Stimulated activated CD4-positive, alpha-beta T cell treated with anti-CD3 and anti-CD28 coated beads, Interleukin-15, amount 100 ng/mL, for 1 hour (primary cell): ENCODE measurements at places on chromosomes 16 and 17.

GRCh38 chr17:57485916-57486881 is 229.9 kb downstream of the MSI2 start:
- no peak for DNase-seq

DNA sequence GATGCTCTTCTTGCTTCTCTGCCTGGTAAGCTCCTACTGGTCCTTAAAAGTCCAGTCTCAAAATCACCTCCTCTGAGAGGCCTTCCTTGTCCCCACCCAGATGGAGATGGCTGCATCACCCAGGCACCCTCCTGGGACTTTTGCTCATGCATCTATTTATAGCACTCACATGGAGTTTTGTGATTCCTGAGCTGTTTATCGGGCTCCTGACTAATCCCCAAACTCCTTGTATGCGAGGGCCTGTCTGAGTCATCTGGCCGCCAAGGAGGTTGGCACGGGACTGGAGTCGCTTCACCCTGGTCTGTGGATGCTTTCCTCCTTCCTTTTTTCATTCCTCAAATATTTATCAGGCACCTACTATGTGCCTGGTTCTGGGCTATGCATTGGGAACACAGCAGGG is 2.3 kb upstream of the MAP2K3 start:
- no peak for DNase-seq

DNA sequence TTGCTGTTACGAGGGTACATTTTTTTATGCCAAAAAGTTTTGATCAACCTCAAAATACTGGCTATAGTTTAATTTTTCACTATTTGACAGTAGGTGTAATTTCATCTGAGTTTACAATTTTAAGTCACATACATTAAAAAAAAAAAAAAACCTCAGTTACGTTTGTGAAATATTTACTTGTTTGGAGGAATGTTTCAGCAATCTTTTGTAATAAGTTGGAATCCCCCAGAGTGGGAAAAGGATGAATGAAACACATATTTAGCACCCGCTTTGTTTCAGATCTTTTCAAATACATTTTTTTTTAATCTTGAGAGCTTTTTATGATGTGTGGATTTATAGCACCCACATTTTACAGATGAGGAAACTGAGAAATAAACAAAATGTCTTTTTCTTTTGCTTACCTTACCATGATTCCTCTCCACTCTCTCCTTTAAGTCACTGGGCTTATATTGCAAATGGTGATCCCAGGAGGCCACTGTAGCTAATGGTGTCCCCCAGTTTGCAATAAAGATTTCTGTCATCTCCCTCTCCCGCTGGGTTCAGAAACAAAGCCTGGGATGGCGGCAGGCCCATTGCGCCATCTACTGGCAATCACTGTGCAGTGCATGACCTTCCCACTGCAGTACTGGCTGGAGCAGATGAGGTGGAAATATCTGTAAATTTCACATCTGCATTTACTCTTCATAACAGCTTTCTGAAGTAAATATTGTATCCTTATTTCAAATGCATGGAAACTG is 27.7 kb downstream of the TBC1D3B start:
- DNase-seq = peak; percentile 36

- no peak for DNase-seq
These were observed 11.7 kb downstream of the PECAM1 start for GRCh38 chr17:64378890-64379354.

GRCh38 chr17:38326996-38327792 is 16.6 kb downstream of the GPR179 start:
- DNase-seq = no peak

DNA sequence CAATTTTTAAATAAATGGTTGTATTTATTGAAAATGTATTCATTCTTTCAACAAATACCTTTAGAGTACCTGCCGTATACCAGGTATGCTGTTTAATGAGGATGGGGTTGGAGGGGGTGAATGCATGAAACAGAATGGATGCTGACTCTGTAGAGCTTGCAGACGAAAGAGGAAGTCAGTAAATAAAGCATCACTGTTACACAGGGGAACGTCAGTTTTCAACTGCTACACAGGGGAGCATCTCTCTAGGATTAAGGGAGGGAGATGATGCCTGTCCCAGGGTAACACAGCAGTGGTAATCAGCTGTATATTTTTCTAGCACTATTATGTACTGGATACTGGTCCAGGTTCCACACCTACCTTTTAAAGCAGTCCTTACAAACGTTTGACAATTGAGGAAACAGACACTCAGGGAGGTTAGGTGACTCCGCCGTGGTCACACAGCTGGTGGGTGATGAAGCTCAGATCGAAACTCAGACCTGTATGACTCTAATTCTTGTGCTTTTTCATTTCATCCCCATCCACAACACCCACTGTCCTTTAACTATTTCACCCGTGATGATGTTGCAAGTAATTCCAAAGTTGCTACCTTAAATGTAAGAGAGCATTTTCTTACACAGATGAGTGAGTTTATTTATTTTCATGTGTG is 452.1 kb upstream of the HSBP1 start:
- no peak for DNase-seq

GRCh38 chr17:80063830-80064585 is 27.6 kb downstream of the CCDC40 start:
- no peak for DNase-seq

DNA sequence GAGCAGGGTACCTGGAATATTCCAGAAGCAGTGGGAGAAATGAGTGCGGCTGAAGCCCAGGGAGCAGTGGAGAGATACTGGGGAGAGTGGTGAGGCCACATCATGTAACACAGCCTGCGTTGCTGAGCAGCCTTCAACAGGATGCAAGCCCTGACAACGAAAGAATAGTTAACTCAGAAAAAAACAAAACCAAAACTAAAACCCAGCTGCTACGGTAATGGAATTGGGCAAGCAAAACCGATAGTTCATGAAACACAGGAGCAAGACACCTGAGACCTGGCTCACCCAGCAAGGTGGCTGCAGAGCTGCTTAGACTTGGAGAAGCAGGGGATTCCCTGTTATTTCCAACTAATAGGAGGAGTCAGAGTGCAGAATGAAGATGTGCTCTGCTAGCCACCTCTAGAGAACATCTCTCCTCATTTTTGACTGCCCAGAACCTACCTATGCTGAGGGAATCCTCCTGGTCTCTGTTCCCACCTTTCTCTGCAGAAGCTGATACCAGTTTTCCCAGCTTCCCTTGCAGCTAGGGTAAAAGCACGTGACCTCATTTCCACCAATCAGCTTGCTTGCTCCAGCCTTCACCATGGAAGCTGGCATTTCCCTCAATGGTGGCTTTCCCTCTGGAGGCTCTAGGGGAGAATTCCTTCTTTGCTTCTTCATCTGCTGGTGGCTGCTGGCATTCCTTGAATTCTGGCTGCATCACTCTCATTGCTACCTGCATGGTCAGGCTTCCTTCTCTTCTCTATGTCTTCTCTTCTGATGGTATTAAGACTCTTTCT is 59.4 kb upstream of the XYLT1 start:
- no peak for DNase-seq

- peak; percentile 80 for DNase-seq
These were observed 311 bp upstream of the KDM8 start for GRCh38 chr16:27202923-27203506.

DNA sequence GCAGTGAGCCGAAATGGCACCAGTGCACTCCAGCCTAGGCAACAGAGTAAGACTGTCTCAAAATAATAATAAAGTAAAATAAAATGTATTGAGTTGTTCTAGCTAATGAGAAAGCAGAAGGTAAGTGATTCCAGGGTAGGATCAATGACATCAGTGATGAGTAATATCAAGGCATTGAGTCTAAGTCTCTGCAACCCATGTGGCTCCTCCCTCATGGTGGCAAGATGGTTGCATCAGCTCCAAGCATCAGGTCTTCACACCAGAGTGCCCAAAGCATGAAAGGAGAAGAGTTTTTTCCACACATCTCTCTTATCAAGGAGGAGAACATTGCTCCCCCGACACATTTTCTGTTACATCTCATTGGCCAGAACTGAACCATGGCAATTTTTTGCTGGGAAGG is 34.8 kb upstream of the GAS7 start:
- DNase-seq = no peak

DNA sequence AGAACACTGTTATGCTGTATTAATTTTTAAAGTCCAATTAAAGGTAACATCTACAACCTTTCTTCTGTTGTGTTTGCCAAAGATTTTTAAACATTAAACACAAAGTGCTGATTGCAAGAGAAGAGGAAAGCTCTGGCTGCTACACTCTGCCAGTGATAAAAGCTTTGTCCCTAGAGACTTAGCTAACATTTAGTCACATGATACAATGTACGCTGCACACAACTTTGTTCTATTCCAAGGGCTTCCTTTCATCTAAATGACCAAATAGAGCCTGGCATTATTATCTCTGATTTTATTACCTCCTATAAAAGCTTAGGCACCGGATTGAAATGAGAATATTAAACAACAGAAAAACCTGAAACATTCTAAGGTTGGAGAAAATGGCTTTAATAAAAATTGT is 388.7 kb upstream of the PMFBP1 start:
- no peak for DNase-seq

- DNase-seq = no peak
These were observed 8.7 kb upstream of the SYNGR2 start for GRCh38 chr17:78159575-78160158.

GRCh38 chr17:80979547-80980378 is 11.9 kb upstream of the CHMP6 start:
- DNase-seq = no peak

GRCh38 chr17:4165301-4166010 is 22.5 kb downstream of the CYB5D2 start:
- no peak for DNase-seq

- no peak for DNase-seq
These were observed 624.3 kb downstream of the MAF start for GRCh38 chr16:78976212-78976611.

DNA sequence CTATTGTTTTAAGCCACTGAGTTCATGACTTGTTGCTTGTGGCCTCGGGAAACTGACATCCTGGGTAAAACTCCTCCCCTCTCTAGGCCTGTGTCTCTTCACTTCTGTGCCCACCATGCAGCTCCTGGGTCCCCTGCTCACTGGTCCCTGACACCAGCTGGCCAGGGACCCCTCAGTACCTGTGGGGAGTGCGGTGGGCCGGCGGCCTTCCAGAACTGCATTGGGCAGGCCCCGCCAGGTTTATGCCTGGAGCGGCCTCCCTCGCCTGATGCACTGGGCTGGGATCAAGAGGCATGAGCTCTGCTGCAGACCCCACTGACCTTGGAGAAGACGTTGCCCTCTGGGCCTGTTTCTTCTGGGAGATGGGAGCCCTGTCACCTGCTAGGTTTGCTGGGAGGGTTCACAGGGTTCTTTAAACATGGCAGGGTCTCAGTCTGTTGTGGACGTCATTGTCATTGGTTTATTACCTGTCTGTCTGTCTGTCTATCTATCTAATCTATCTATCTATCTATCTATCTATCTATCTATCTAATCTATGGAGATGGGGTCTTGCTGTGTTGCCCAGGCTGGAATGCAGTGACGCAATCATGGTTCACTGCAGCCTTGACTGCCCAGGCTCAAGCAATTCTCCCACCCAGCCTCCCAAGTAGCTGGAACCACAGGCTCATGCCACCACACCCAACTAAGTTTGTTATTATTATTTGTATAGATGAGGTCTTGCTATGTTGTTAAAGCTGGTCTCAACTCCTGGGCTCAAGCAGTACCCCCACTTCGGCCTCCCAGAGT is 21.5 kb upstream of the RMI2 start:
- DNase-seq = no peak

DNA sequence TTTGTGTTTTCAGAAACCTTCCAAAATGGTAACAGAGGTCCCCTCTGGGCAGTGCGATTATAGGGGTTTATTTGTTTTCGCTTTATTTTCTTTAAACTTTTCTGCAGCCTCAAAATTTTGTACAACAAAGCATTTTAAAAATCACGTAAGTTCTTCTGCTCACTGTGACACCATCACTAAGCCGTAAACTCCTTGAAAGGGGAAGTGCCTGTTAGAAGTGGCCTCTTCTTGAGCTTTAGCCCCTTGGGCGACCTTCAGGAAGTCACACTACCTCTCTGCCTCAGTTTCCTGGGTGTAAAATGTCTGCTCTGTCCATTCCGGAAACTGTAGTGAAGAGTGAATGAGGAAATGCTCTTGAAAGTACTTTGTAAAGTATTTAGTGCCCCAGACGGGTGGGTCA is 26.6 kb downstream of the ARHGAP27 start:
- DNase-seq = no peak

DNA sequence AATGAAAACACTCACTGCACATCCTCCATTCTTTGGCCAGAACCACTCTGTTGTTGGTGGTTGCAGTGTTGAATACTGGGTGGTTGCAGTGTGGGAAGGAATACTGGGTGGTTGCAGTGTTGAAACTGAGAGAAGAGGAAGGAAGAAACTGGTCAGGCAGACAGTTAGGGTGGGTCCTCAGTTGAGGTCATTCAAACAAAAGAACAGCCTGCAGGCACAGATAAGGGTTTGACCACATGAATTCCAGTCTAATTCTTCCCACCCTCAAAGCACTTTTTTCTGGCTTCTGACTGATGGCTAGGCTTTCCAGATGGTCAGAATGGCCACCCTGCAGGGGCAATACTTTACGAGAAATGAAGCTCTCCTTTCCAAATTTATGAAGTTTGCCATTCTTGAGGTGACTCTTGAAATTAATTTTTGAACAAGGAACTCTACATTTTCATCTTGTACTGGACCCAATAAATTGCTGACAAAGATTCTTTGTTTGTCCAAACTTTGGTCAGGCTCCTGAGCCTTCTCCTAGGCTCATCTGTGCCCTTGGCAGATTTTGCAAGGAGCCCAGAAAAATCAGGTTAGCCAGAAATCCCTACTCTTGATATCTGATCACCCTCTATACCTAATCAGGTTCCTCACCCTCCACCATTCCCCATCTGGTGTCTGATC is 596.6 kb upstream of the CDH5 start:
- DNase-seq = no peak

- DNase-seq = no peak
These were observed 428.7 kb upstream of the SALL1 start for GRCh38 chr16:51579652-51580360.

DNA sequence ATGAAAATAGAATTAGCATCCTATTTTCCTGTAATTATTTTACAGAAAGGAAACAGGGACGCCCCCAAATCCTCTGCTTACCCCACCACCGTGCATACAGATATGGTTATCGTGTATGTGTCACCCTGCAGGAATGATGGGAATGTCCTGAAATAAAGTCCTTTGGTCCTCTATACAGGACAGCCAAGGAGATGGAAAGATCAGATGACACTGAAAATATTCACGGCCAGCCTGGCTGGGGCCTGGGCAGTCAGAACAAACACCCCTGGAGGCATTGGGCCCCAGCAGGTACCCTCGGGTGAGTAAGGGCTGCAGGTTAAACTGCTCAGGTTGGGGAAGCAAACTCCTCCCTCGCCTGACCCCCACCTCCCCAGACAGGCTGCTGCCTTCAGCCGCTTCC is 368.0 kb downstream of the FOXL1 start:
- no peak for DNase-seq

- no peak for DNase-seq
These were observed 29.3 kb downstream of the TMEM94 start for GRCh38 chr17:75485688-75486087.

DNA sequence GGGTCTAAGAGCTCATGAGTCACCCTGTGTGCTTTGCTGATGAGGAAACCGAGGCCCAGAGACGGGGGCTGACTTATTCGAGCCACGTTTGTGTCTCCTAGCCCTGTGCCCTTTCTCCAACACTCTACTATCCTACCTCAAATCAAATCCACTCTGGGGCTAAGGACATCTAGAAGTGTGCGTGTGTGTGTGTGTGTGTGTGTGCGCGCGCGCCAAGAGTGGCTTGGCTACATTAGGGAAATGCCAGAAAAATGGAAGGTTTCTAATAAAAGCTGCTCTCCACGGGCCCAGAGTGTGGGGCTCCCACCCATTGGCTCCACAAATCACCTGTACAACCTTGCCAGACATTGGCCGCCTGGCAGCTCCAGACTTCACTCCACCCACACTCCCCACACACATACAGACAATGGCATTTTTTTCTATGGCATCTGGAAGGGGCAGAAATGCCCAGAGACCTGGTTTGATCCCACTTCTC is 30.3 kb upstream of the PHOSPHO1 start:
- DNase-seq = no peak
